ENCODE measurements at places on chromosomes 5 and 9.

- DNase-seq, result no peak
Observed at GRCh38 chr5:5483880-5484598, 61.6 kb downstream of the ICE1 start.

GRCh38 chr5:91384671-91385430, 1.7 kb upstream of the ARRDC3 start:
- peak; percentile 46 for DNase-seq

- DNase-seq, result no peak
Observed at GRCh38 chr9:23798325-23798724, 27.7 kb downstream of the ELAVL2 start.

DNA sequence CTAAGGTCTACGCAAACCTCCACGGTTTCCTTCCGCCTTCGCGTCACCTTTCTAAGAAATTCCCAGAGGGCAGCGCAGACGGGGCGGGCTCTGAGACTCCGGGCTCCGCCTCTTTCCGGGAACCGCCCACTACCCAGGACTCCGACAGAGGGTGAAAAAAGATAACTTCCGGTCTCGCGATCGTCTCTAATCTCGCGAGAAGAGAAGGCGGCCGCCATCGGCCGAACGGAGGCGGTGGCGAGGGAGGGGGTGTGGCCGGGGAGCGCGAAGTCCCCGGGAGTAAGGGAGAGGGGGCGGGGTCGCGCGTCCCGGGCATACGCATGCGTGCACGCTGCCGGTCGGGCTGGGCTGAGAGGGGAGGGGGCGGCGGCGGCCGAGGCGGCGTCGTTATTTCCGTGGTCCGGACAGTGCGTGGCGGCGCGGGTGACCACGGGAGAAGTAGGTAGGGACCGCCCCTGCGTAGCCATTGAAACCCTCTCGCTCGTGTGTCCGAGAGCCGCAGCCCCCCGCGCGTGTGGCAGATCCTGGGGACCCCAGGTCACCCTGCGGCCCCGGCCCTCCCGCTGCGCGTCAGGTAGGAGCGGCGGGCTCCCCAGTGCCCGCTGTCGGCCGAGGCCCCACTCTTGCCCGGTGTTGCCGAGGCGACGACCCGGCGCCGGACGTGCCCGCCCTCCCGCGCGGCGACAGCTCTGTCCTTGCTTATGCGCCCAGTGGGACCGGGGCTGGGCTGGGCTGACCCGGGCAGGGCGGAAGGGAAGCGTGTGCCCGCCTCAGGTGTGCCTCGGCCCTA, at the start of gene NAA35:
Gene NAA35 (plus strand): TSS at position 315 of the 790 bp plus-strand sequence. CDS start 1,014 bp downstream, outside the sequence.
- peak; percentile 91 for DNase-seq
